ENCODE measurements at places on chromosomes 3 and 15. TPM values are rescaled to one million over a fixed set of nuclear protein-coding genes. Genes with fewer than 3 reads are reported as not detected.

HYKK gene
- 1.00 TPM for total RNA-seq

FAM174B gene
- 25.0 TPM for total RNA-seq

RBP2 gene
- total RNA-seq, result not detected

SCG5 gene
- 76.3 TPM for total RNA-seq

SCN11A gene
- 0.64 TPM for total RNA-seq

HYAL1 gene
- total RNA-seq, result 2.1 TPM

EXD1 gene
- 0.09 TPM for total RNA-seq
